Cerebellar nuclear complex (tissue), 1 donor: ENCODE measurements at places on chromosomes 4 and X.
A peak's percentile ranks its signal among the peaks of the same experiment; 100 is the strongest.

GRCh38 chr4:106323119-106323518, 6.8 kb downstream of the AIMP1 start:
- no peak for DNase-seq

DNA sequence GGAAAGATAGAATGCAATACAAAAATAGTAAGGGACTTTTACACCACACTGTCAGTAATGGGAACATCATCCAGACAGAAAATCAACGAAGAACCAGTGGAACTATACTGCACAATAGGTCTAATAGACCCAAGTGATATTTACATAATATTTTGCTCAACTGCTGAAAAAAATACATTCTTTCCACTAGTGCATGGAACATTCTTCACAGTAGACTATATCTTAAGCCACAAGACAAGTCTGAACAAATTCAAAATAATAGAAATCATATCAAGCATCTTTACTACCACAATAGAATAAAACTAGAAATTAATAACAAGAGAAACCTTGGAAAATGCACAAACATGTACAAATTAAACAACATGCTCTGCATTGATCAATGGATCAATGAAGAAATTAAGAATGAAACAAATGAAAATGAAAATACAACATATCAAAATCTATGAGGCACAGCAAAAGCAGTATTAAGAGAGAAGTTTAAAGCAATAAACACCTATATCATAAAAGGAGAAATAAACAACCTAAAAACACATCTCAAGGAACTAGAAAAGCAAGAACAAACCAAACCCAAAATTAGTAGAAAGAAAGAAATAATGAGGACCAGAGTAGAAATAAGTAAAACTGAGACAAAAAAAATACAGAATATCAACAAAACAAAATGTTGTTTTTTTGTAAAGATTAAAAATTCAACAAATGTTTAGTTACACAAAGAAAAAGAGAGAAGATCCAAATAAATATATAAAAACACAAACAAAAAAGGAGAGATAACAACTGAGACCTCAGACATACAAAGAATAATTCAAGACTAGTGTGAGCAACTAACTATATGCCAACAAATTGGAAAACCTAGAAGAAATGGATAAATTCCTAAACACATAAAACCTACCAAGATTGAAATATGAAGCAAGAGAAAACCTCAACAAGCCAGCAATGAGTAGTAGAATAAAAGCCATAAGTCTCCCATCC, 51.5 kb upstream of the ANTXR2 start:
- no peak for DNase-seq

DNA sequence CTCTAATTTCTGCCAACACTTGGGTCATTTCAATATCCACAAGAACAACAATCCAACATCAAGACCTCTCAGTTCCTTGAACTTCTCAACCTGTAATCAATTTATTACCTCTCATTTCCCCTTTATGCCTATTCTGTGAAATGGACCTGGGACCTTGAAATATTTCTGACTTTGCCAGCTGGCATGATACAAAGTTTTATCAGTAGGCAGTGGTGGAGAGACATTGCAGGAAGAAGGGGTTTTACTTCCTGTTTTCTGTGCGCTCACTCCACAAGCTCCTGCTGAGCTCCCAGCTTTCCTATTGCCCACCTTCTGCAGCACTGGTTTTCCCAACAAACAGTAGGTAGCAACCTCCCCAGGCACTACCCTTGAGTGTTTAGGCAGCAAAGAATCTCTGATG, 3.5 kb upstream of the ARHGEF6 start:
- no peak for DNase-seq

DNA sequence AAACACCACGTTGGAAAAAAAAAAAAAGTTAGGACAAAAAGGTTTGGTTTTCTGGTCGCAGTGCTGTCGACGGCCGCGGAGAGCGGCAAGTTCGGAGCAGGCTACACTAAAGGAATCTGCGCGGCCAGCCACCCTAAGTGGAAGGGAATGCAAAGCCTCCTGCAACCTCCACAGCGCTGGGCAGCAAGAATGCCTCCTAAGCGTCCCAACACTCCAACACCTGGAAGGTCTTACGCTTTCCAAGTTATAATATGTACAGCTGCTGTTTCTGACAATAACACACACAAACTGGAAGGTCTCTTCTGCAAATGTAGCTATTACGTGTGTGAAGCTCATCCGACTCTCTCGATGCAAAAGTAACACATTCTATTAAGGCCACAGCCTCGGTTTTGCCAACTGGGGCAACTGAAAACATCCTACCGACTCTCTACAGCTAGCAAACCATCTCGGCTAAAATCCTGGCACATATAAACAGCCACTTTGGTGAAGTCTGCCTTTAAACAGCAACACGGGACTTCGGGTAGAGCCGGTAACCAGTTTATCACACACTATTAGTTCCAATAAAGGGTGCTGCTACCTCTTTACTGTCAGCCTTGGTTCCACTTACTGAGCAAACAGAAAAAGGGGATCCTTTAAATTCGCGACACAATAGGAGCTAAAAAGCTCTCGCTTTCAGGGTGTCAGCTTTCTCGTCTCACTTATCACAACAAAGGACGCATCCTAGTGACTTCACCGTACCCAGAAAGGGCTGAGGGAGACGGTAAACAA, 895 bp downstream of the SMIM14 start:
- DNase-seq, result peak; percentile 35

- no peak for DNase-seq
Measured at GRCh38 chr4:32117693-32118092, 1397.5 kb downstream of the PCDH7 start.

DNA sequence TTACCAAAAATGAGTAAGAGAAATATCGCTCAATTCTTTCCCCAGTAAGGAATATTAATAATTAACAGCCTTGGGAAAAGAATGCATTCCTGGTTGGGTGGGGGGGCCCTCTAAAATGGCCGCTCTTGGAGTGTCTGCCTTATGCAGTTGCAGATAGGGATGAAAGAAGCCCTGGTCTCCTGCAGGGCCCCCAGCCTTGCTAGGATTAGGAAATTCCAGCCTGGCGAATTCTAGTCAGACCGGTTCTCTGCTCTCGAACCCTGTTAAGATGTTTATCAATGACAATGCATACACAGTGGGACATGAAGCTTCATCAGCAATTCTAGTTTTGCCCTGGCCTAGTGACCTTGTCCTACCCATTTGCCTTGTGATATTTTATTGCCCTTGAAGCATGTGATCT, 1047.7 kb upstream of the GRID2 start:
- DNase-seq, result no peak
